Stomach (tissue), 19 donors: ENCODE measurements at places on chromosomes 1 and 21. TPM values are rescaled to one million over a fixed set of nuclear protein-coding genes. Genes with fewer than 3 reads are reported as not detected.

GRCh38 chr1:178310685-178311105 is 186.1 kb downstream of the CLEC20A start:
- DNase-seq, result peak; percentile 82

- no peak for DNase-seq
Measured at GRCh38 chr1:30612536-30613065, 110.8 kb downstream of the MATN1 start.

DNA sequence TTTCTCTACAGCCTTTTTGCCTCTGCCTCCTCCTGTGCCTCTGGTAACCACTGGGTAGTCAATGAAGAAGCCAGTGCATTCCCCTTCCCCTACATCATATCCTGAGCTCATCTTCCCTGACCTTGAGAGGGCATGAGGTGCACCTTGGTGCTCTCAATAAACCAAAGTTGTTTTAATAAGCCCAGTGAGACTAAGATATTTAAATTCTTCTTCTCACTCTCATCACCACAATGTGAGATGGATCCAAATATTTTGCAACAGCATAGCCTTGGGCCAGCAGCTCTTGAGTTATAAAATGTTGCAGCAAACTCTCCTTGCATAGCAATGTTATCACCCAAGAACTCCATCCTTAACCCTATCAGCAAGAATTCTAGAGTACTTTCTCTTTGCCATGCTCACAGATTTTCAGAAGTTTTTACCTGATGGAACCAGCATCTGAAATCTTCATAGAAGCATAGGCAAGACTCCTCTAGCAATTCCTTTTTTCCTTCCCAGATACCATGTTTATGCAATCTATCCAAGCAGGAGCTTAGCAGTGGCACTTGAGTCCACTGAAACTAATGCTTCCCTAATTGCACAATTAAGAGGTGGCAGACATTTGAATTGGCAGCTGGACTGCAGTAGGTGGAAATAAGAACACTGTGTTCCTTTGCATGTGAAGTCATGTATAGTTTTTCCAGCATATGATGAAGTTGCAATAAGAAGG is 36.8 kb downstream of the CDC7 start:
- DNase-seq, result no peak

DNA sequence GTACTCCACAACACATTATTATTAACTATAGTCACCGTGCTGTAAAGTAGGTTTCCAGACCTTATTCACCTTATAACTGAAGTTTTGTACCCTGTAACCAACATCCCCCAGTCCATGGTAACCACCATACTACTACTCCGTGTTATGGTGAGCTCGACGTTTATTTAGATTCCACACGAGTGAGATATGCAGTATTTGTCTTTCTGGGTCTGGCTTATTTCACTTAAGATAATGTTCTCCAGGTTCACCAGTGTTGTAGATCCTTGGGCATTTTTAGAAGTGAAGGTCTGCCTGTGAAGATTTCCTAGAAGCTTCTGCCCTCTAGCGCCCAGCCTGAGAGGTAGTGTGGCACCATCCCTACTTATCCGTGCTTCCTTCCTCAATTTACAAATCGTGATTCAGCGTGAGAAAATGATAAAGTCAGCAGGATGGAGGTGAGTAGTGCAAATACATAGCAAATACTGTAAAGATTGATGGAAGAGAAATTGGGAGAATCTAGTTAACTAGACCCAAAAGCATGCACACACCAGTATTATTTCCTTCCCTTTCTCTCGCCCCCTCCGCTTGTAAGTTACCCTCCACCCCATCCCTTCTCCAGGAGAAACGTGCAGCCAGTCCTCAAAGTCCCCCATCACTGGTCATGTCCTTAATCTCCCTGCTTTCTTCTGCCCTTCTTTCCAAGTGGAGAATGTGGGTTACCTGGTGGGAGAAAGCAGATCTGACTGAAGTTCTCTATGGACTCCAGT is 36.0 kb upstream of the DISC1 start:
- DNase-seq, result peak; percentile 48

- no peak for DNase-seq
Measured at GRCh38 chr1:247288341-247288740, 32.5 kb downstream of the VN1R5 start.

DNA sequence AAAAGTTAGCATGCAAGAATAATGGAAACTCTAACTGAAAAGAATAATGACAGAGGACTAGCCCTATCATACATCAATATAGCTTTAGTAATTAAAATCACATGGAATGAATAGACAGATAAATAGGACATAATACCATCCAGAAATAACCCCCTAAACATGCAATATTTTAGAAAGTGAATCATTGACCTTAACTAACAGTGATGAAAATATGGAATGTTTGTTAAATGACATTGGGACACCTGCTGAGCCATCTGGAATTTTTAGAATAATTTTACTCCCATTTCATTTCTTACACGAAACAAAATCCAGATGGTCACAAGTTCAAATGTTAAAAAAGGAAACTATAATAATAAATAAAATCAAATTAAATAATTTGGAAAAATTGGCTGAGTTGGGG is 53.1 kb upstream of the FMO3 start:
- no peak for DNase-seq

DNA sequence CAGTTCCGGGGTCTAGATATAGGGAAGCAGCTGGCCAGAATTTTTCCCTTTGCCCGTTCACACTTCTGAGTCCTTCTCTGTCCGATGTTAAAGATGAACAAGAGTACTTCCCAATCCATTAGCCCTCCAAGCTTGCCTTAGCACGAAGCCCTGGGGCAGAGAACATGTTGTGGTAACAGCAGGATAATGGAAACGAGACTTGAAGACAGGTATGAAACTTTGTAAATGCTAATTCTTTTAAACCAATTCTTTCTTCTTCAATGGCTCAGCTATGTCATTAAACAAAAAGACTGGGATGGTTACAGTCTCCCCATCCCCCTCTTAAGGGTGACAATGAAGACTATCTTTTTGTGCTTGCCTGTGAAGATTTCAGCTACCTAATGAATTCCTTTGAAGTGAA is 218.5 kb downstream of the PLA2G4A start:
- no peak for DNase-seq

GRCh38 chr1:55196433-55197035 is 18.6 kb downstream of the USP24 start:
- no peak for DNase-seq

DNA sequence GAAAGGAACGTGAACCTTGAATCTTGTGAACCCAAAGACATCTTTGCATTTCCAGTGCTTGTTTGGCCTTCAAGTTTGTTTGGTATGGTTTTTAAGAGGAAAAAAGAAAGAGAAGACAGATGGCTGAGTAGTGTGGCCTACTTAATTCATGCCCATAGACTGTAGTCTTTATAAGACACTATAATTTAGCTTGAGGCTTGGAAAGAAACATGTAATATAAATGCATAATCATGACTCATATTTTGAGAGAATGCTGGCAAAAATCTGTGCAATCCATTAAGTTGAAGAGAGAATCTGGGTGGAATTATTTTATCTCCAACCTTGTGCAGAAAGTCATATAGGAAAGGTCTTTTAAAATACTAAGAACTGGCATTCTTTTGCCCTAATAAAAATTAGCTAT is 179.3 kb downstream of the SIPA1L2 start:
- DNase-seq, result no peak

Gene SIPA1L2
- 240 TPM for total RNA-seq

DNA sequence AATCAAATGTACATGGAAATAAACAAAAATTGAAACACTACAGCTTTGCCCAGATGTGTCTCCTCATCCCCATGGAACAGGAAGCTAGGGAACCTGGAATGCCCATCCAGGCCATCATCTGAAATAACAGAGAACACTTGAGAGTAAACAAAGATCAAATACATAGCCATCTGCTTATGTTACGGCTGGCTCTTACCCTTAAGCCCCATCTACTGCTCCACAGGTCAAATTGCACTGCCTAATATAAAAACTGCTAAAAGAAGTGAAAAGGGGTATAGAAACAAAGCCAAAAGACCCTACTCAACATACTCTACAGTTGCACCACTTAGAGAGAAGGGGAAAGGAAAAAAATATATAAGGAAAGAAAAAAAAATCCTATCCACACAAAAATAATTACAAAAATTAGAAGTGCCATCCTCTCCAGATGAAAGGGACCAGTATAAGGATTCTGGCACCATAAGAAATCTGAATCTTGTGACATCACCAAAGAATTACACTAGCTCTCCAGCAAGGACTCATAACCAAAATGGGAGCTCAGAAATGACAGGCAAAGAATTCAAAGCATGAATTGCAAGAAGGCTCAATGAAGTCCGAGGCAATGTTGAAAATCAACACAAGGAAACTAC is 26.9 kb downstream of the OR6Y1 start:
- DNase-seq, result no peak

- DNase-seq, result no peak
Measured at GRCh38 chr21:33971492-33972013, 55.9 kb upstream of the ATP5PO start.

GRCh38 chr21:16642353-16642752 is 870.5 kb upstream of the CXADR start:
- DNase-seq, result no peak

Gene FAM43B
- not detected for total RNA-seq
